ENCODE measurements at places on chromosomes 2 and 18.

GRCh38 chr2:38441346-38441745, 64.3 kb upstream of the ATL2 start:
- DNase-seq, result no peak

DNA sequence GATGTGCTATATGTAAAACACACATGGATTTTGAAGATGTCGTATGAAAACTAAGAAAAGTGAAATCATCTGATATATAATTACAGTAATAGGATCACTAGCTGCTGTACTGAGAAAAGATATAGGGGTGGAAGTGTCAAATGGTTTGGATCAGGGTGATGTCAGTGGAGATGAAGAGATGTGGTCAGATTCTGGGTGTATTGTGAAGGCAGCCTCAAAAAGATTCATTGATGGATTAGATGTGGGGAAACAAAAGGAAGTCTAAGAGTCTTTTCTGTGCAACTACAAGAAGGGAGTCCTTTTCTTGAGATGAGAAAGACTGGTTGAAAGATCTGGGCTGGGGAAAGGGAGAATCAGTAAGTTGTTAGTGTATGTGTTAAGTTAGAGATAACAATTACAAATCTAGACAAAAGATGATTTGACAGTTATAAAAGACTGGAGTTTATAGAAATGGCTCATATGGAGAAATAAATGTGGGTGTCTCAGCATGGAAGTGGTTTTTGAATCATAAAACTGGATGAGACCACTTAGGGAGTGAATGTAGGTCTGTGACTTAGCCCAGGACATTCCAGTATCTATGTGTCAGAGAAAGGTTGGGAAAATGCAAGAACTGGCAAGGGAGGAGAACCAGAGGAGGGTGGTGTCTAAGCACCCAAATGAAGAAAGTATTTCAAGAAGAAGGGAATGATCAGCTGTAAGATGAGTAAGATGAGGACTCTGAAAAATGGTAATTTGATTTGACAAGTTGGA, 347.4 kb downstream of the PARD3B start:
- no peak for DNase-seq

- no peak for DNase-seq
These were observed 257.2 kb upstream of the RGPD4 start for GRCh38 chr2:107569496-107569895.

DNA sequence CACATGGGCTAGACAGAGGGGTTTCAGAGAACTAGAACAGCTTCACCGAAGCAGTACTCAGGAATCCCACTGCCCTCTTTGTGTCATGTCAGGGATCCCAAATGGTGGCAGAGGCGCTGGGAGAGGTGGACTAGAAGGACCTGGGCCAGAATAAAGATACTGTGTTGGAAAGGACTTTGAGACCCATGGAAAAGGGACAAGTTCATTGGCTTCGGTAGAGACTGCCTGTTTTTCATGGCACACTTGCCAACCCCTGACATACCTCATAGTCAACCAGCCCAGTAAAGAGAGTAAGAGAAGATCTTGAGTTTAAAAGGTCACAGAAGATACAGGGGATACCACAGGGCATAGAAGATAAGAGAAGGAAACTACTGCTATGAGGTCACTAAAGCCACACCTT, 381.0 kb downstream of the RIT2 start:
- DNase-seq, result no peak

DNA sequence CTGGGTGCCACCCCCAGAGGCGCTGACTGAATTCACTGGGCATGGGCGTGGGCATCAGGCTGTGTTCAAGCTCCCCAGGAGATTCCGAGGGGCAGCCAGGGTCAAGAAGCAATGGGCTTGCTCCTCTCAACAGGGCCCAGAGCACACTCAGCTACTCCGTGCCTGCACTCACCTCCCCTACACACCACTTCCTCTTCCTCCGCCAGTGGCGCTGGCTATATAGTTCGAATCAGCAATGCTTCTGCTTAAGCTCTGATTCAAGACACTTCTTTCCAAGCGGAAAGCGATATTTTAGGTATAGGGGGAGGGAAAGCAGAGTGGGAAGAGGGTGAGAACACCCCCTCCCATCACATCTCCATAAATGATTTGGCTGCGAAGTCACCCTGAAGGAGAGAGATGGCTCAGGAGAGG, 42.1 kb downstream of the CRACDL start:
- DNase-seq, result no peak

GRCh38 chr2:79980816-79981215, 323.7 kb downstream of the LRRTM1 start:
- no peak for DNase-seq

GRCh38 chr2:146295080-146295670, 1549.7 kb upstream of the ACVR2A start:
- DNase-seq, result peak; percentile 42

DNA sequence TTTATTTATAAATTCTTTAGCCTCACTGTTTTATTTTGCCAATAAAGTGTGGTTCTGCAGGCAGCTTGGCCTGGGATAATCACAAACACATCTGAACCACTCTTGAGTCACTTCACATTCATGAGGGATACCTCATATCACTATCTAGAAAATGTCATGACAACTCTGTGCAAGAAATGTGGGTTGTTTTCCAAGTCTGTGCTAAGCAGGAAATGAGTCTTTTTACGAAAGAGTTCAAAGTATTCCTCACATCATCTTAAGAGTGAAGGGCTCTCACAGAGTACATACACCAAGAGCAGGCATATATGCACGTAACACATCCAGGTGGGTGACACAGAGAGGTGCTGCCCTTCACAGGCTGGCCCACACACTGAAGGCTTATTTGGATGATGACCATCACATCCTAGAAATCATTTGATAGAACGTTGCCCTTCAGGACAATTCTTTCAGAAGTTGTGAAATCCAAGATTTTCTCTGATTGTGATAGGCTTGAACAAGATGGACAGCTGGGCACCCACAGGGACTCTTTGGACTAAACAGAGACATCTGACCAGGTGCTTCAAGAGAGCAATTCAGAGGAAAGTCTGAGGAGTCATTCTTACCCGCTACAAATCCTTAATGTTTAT, 811.1 kb upstream of the LRATD1 start:
- DNase-seq, result no peak

DNA sequence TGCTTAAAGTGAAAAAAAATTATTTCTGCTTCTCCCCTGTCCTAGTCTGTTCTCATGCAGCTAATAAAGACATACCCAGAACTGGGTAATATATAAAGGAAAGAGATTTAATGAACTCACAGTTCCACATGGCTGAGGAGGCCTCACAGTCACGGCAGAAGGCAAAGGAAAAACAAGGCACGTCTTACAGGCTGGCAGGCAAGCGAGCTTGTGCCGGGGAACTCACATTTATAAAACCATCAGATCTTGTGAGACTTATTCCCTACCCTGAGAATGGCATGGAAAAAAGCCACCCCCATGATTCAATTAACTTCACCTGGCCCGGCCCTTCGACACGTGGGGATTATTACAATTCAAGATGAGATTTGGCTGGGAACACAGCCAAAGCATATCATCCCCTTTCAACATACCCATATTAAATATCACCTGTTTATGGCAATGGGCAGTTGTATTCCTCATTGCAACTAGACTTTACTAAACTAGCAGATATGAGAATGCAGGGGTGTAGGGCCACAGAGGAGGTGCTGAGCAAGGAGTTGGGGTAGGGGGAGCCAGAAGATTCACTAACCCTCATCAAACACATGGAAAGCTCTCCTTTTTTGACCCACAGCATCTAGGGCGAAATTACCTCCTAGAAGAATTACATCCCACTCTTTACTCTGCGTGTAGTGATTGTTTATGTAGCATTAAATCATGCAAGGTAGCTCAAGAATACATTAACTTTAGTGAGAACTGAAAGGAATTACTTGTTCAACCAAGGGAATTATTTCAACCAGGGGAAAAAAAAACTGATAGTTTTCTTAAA, 183.3 kb upstream of the DOK6 start:
- no peak for DNase-seq

DNA sequence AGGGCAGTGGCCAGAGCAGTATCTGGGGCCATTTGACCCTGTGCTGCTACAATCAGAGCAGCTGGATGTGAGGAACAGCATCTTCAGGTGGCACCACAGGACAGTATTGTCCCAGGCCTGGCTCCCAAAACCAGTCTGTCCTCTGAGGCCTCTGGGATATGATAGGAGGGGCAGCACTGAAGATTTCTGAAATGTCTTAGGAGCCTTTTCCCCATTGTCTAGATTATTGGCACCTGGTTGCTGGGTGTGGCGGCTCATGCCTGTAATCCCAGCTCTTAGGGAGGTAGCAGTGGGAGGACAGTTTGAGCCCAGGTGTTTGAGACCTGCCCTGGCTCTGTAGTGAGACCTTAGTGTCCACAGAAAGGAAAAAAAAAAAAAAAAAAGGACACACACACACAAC, 270.6 kb upstream of the FBXO11 start:
- no peak for DNase-seq

- DNase-seq, result peak; percentile 83
These were observed 173.9 kb upstream of the PID1 start for GRCh38 chr2:229445019-229445418.
